Activated gamma-delta T cell (primary cell): ENCODE measurements at places on chromosomes 1 and 21.

DNA sequence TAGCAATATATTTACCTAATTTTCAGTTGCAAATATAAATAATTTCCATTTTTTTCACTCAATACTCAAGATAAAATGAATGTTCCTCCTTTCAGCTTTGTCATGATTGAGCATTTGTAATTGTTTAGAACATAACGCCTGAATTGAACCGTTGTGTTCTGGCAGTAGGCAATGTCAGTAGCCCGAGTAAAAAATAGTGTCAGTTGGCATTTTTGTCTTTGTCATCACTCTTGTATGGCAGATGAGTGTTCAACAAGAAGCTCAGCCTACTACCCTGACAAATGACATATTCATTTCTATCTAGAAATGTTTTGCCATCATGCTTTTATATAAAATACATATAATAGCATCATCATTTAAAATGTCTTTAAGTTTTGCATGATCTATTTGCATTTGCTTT is 691.4 kb upstream of the NCAM2 start:
- DNase-seq, result no peak

DNA sequence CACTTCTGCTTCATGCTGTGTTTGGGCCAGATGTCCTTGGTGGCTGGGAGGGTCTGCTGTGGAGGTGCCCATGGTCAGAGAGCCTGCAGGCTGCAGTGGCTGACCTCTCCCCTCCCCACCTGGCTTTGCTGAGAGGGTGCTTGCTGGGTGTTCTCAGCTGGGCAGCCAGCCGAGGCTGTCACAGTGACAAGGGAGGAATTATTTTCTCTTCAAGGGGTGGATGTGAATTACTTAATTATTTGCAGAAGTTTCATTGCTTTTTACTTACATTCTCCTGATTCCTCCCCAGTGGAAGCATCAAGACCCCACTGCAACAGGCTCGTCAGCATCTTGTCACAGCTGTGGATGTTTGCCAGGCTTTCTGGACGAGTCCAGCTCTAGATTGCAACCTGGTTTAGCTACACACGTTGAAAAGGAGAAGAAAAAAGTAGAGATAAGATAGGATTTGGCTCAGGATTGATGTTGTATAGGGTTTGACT is 70.3 kb downstream of the GALNT2 start:
- DNase-seq, result no peak

- DNase-seq, result no peak
Observed at GRCh38 chr1:101733340-101733739, 263.4 kb downstream of the OLFM3 start.

DNA sequence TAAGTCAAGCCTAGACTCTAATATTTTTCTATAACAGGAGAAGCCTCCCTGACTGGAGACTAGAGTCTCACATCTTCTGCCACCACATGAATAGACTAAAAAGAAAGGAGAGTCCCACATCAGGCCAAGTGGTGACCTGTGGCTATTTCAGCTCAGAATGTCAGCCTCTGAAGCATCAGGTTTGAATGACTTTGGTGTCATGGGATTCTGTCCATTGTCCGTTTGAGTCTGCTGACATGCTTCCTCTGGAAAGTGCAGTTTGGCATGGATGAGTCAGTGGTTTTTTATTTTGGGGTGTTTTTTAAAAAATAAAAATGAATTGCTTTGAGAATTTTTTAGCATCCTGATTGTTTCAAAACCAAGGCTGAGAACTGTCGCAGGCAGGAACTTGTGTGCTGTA is 19.5 kb downstream of the DYRK3 start:
- DNase-seq, result no peak

- no peak for DNase-seq
Observed at GRCh38 chr1:56073206-56073605, 506.2 kb downstream of the PLPP3 start.

DNA sequence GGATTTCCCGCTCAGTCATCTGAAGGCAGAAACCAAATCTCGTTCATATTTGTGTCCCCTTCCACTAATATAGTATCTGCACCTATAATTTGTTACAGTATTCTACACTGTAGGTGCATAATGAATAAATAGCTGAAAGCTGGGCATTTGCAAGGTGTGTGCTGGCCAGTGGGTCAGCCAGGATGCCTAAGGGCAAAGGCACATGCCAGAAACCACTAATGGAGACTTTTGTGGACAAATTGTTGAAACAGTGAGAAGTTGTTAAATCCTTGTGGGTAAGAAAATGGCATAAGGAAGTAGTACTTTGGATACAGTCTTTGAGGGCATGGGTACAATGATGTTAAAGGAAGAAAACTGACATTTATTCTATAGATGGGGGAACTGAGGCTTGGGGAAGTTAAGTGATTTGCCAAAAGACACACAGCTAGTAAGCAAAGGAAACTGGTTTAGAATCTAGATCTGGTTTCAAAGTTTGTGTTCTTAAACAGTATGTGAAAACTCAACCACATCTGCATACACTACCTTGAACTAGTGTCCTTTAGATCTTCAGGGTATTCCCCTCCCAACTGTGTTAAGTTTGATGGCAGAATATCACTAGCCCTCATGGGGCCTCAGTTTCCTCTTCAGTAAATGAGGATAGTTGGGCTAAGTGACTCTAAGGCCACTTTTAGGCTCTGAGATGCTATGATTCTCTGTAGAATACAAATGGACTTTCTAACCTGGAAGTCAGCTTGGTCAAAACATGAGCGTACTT is 26.5 kb upstream of the LRRC8C start:
- no peak for DNase-seq

- no peak for DNase-seq
Observed at GRCh38 chr1:74395571-74395970, 116.8 kb downstream of the LRRC53 start.

GRCh38 chr1:223670458-223671159 is 5.1 kb upstream of the CAPN8 start:
- DNase-seq, result no peak

- no peak for DNase-seq
Observed at GRCh38 chr1:66058558-66058957, 265.9 kb downstream of the PDE4B start.
